ENCODE measurements at places on chromosomes 5 and 9. TPM values are rescaled to one million over a fixed set of nuclear protein-coding genes. Genes with fewer than 3 reads are reported as not detected.

The MEGF10 gene
- 36.5 TPM for total RNA-seq

The MARCHF3 gene
- 17.7 TPM for total RNA-seq

- DNase-seq = no peak
- H3K27ac ChIP-seq = no peak overlapping the region
- no peak overlapping the region for H3K4me3 ChIP-seq
- no peaks in the 10 kb centered on the region for H3K4me1 ChIP-seq
- H3K27me3 ChIP-seq = no peaks in the 10 kb centered on the region
- peaks cover 4% of the 10 kb centered on the region for H3K36me3 ChIP-seq
These were observed 149.5 kb upstream of the DHFR start for GRCh38 chr5:80804332-80804731.

DNA sequence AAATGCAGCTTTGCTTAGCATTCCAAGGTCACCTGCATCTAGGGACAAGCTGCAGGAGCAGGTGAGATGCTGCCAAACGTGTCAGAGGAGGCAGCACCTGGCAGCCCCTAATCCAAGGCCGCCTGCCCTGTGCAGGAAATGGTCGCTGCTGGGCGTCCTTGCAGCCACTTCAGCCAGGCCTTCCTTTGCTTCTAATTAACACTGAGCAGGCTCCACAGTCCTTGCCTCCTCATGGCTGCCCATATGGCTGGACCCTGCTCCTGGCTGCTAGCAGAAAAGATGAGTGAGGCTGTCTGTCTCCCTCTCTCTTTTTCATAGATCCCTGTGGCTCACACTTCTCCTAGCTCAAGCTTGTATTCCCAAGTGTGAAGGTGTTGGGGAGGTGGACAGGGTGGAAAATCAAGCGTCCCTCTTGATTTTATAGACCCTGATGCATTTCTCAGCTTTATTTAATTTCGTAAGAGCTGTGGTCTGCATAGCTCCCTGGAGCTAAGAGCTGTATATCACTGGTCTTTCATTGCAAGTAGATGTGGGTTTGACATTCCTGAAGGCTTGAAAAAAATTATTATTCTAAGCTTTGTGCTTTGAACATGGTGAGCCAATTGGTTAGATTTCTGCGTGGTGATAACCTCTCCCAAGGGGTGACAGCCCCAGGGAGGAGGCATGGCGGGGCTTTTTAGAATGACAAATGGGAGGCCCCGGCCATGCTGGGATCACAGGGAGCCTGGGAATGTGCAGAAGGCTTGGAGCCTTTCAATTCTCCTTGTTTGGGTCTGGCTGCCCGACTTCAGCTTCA lies 193.8 kb downstream of the SLIT3 start:
- H3K4me1 ChIP-seq = no peaks in the 10 kb centered on the region
- no peak overlapping the region for H3K27ac ChIP-seq
- H3K4me3 ChIP-seq = no peak overlapping the region
- no peak for DNase-seq
- H3K36me3 ChIP-seq = no peaks in the 10 kb centered on the region

DNA sequence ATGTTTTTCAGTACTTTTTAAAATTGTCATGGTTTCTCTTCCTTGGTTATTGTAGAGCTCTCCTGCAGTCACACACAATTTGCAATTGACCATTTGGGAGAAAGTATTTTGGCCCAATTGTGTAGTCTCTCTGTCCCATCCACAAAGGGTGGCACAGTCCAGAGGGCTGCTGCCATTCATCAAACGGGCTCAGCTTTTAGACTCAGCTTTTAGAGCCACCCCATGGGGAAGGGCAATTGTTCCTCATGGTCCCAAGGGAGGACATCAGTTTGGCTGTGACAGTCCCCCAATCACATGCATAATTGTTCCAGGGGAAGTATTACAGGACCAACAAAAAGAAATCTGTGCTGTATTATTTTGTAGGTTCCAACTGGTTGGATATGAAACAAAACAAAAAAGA lies 207.6 kb downstream of the ZNF462 start:
- H3K4me1 ChIP-seq = no peaks in the 10 kb centered on the region
- no peak overlapping the region for H3K27ac ChIP-seq
- no peak overlapping the region for H3K4me3 ChIP-seq
- no peak for DNase-seq

GRCh38 chr9:133059623-133060022 lies 2.2 kb upstream of the CEL start:
- H3K27ac ChIP-seq = no peak overlapping the region
- DNase-seq = no peak
- no peaks in the 10 kb centered on the region for H3K27me3 ChIP-seq
- no peak overlapping the region for H3K4me3 ChIP-seq
- peaks cover 35% of the 10 kb centered on the region for H3K36me3 ChIP-seq

DNA sequence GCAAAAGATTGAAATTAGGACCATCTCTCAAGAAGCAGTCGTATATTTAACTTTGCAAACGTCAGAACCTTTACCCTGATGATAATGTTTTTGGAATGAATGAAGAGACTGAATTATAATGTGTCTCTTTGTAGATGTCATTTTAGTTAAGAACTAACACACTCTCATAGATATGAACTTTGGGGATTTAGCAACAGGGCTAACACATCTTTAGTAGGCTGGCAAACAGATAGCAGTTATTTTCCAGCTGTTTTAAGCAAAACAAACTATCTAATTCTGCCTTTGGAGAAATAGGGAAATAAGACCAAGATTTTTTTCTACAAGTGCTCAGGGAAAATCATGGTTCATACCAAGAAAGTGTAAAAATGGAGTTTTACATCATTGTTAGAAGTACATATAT lies 469.7 kb downstream of the SPATA31D1 start:
- no peak overlapping the region for H3K27ac ChIP-seq
- no peaks in the 10 kb centered on the region for H3K36me3 ChIP-seq
- no peak for DNase-seq
- H3K27me3 ChIP-seq = no peaks in the 10 kb centered on the region
- H3K4me3 ChIP-seq = no peak overlapping the region

GRCh38 chr5:135103575-135103853 lies 69.5 kb upstream of the PITX1 start:
- no peaks in the 10 kb centered on the region for H3K36me3 ChIP-seq
- H3K27ac ChIP-seq = no peak overlapping the region
- DNase-seq = no peak

- peak overlapping the region; percentile 91 for H3K4me3 ChIP-seq
- H3K27me3 ChIP-seq = no peaks in the 10 kb centered on the region
- no peak overlapping the region for H3K27ac ChIP-seq
- peaks cover 8% of the 10 kb centered on the region for H3K36me3 ChIP-seq
These were observed 1.6 kb downstream of the BRINP1 start for GRCh38 chr9:119367683-119368075.

DNA sequence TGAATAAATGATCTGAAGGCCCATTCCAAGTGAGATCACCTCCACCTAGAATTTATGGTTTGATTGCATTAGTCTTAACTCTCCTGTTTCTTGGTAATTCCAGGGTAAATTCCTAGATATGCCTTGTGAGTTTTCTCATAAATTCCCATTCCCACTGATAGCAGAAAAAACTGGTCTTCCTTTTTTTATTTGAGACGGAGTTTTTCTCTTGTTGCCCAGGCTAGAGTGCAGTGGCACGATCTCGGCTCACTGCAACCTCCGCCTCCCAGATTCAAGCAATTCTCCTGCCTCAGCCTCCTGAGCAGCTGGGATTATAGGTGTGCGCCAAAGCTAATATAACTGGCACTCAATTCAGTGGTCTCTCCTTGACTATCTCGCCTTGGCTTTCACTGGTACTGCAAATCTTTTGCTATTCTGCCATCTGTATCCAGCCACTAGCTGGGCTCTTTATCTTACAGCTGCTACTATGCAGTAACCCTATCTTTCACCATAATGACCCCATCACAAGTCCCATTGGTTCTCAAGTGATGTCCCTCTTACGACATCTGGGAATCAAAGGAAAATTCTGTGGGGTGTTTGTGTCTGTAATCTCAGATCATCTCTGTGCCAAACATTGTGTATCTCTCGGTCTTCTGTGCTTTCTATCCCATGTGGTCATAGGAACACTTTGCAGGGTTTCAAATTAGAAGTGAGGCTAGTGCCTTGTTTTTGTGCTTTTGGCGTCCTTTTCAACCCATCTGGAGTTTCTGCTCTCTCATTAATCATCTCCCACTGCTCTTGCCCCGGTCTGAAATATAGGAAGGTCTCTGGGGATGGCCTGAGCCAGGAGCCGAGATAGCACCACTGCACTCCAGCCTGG lies 14.4 kb downstream of the HNRNPK start:
- H3K4me1 ChIP-seq = no peaks in the 10 kb centered on the region
- no peak overlapping the region for H3K4me3 ChIP-seq
- peaks cover 44% of the 10 kb centered on the region for H3K36me3 ChIP-seq

GRCh38 chr9:125655066-125655633 lies 51.9 kb downstream of the MAPKAP1 start:
- H3K27me3 ChIP-seq = no peaks in the 10 kb centered on the region
- no peak for DNase-seq
- H3K27ac ChIP-seq = no peak overlapping the region
- H3K4me3 ChIP-seq = no peak overlapping the region
- H3K36me3 ChIP-seq = no peaks in the 10 kb centered on the region

DNA sequence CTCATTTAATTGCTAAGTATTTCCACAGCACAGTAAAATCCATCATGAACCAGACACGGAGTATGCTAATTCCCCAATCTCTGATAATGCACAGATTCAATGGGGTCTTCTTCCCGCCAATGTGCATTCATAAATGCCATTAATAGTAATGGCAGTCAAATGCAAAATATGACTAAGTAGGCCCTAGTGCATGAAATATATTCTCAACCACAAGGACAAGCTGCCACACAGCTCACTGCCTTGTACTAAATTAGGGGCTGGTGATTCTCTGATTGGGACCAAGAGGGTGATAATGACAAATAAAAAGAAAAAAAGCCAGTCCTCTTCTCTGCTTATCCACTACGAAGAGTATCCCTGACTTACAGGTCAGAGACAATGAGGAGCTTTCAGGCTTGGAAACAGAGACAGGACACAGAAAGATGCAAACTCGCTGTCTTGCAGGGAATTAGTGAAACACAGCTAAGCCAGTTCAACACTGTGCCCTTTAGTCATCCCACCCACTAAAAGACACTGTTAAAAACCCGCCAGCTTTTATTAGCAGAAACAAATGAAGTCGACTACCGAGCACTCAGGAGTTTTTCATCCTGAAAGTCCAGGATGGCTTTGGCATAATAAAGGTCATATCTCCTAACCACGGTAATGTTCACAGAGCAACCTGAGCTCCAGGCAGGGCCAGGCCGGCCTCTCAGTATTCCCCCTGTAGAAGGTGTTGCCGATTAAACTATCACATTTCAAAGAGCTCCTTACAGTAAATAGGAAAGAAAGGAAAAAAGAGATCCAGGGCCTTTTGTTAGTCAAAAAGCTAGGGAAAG lies 148.1 kb downstream of the EBF1 start:
- no peak overlapping the region for H3K27ac ChIP-seq
- H3K4me1 ChIP-seq = peaks cover 4% of the 10 kb centered on the region
- peak; percentile 36 for DNase-seq
- H3K4me3 ChIP-seq = no peak overlapping the region
- H3K27me3 ChIP-seq = peaks cover 7% of the 10 kb centered on the region
- no peaks in the 10 kb centered on the region for H3K36me3 ChIP-seq

DNA sequence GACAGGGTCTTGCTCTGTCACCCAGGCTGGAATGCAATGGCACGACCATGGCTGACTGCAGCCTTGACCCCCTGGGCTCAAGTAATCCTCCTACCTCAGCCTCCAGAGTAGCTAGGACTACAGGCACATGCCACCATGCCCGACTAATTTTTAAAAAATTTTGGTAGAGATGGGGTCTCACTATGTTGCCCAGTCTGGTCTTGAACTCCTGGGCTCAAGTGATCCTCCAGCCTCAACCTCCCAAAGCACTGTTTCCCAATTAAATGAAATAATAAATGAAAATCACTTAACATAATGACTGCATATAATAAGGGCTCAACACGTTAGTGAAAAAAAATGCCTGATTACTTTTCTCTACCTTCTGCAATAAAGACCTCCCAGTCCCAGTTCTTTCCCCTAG lies 71.0 kb downstream of the UGCG start:
- H3K4me1 ChIP-seq = no peaks in the 10 kb centered on the region
- no peak overlapping the region for H3K4me3 ChIP-seq
- no peak for DNase-seq
- H3K36me3 ChIP-seq = no peaks in the 10 kb centered on the region
- H3K27ac ChIP-seq = no peak overlapping the region

DNA sequence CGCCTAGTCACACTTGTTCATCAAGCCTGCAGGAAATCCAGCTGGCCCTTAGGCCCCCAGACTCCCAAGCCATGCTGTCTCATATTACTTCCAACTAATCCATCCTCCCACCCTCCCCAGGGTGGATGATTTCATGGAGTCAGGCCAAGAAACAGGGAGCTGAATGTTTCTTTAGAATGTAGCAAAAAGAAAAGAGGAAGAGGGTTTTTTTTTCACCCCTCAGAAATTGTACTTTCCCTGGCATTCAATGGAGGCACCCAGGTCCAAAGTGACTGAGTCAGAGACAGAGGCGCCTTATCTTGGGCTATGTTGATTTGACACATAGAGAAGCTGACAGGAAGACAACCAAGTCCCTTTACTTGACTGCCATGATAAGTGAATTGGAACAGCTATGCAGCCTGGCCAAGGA lies 260.2 kb upstream of the NR4A3 start:
- H3K36me3 ChIP-seq = no peaks in the 10 kb centered on the region
- no peaks in the 10 kb centered on the region for H3K4me1 ChIP-seq
- no peaks in the 10 kb centered on the region for H3K27me3 ChIP-seq

DNA sequence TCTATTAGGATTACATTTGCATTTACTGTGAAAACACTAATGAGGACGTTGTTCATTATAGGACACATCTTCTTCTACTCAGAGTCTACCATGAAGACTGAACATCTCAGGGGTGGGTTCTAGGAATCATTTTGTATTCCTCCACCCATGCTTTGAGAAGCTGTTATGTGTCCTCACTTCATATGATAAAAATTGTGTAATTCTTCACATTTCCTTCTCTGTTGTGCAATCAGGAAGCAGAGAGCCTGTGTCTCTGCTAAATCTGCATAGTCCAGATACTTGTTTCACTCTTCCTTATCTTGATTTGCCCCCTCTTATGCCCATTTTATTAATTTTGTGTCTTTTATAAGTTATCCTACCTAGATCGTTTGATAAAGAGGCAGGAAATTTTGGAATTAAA lies 97.8 kb upstream of the IQGAP2 start:
- no peaks in the 10 kb centered on the region for H3K4me1 ChIP-seq
- H3K36me3 ChIP-seq = no peaks in the 10 kb centered on the region
- H3K4me3 ChIP-seq = no peak overlapping the region
- no peak overlapping the region for H3K27ac ChIP-seq
- DNase-seq = no peak

GRCh38 chr9:19464764-19465585 lies 56.2 kb downstream of the ACER2 start:
- no peaks in the 10 kb centered on the region for H3K4me1 ChIP-seq
- peak; percentile 86 for DNase-seq
- no peak overlapping the region for H3K27ac ChIP-seq
- H3K36me3 ChIP-seq = peaks cover 4% of the 10 kb centered on the region
- H3K27me3 ChIP-seq = no peaks in the 10 kb centered on the region

DNA sequence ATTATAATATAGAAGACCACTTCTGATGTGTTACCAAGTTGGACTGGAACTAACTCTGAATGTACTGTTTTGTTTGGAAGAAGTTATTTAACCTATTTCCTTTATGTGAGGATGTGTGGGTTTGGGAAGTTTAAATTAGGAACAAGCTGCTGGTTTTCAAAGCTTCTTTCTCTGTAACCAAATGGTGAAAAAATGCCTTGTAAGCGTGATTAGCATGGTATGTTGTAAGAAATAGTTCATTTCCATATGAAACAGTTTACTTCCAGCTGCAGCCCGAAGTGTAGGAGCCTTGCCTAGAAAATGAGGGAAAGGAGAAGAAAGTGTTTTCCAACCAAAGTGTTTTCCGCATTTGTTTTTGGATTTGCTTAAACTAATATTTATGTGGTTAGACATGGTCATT lies 36.0 kb downstream of the TTC1 start:
- H3K36me3 ChIP-seq = peaks cover 30% of the 10 kb centered on the region
- no peak overlapping the region for H3K27ac ChIP-seq
- no peaks in the 10 kb centered on the region for H3K27me3 ChIP-seq
- DNase-seq = no peak
- H3K4me1 ChIP-seq = peaks cover 11% of the 10 kb centered on the region
- no peak overlapping the region for H3K4me3 ChIP-seq

All from H9 (cell line).